Activated CD4-positive, CD25-positive, alpha-beta regulatory T cell treated with anti-CD3 and anti-CD28 coated beads, Interleukin-2, amount 50 U/mL, for 16 hours (primary cell): ENCODE measurements at places on chromosomes 7 and 10.

GRCh38 chr10:68079434-68079833 is 4.4 kb upstream of the HERC4 start:
- no peak for DNase-seq

- no peak for DNase-seq
These were observed 98.6 kb upstream of the BTBD16 start for GRCh38 chr10:122172361-122173008.

- no peak for DNase-seq
These were observed 9.3 kb downstream of the ZNF503 start for GRCh38 chr10:75392271-75392670.

- DNase-seq = no peak
These were observed 2.3 kb downstream of the CREB3L2 start for GRCh38 chr7:137999496-138000080.

GRCh38 chr10:31698181-31698830 is 230.3 kb downstream of the ARHGAP12 start:
- DNase-seq = no peak

GRCh38 chr10:124005091-124005490 is 88.3 kb downstream of the CHST15 start:
- no peak for DNase-seq
